ENCODE measurements at places on chromosomes 13 and 19.
A peak's percentile ranks its signal among the peaks of the same experiment; 100 is the strongest.

DNA sequence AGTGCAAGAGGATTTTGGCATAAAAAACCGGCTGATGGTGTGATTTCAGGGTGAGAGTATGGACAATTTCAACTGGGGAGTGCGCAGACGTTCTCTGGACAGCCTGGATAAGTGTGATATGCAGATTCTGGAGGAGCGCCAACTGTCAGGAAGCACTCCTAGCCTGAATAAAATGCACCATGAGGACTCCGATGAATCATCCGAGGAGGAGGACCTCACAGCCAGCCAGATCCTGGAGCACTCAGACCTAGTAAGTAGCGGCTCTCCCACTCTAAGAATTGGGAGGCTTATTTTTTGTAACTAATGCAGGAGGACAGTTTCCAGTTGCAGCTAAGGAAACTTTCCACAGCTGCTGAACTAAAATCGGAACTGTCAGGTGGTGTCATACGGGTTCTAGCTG, 53.6 kb downstream of the ZAR1L start:
- no peak for DNase-seq

DNA sequence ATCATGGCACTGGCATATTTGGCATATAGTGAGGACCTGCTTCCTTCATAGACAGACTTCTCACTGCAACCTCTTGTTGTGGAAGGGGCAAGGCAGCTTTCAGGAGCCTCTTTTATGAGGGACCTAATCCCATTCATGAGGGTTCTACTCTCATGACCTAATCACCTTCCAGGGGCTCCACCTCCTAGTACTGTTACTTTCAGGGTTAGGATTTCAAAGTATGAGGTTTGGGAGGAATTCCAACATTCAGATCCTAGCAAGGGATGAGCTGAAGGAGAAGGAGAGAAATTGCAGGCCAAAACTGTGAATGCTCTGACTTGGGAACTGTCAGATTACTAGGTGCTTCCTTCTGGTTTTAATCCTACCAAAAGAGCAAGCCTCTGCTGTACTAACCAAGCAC, 87.8 kb downstream of the LMO7 start:
- no peak for DNase-seq

- DNase-seq: peak; percentile 51
Measured at GRCh38 chr19:41597600-41598041, 21.7 kb downstream of the CEACAM21 start.

- DNase-seq: no peak
Measured at GRCh38 chr13:36154567-36155291, 23.5 kb upstream of the DCLK1 start.

DNA sequence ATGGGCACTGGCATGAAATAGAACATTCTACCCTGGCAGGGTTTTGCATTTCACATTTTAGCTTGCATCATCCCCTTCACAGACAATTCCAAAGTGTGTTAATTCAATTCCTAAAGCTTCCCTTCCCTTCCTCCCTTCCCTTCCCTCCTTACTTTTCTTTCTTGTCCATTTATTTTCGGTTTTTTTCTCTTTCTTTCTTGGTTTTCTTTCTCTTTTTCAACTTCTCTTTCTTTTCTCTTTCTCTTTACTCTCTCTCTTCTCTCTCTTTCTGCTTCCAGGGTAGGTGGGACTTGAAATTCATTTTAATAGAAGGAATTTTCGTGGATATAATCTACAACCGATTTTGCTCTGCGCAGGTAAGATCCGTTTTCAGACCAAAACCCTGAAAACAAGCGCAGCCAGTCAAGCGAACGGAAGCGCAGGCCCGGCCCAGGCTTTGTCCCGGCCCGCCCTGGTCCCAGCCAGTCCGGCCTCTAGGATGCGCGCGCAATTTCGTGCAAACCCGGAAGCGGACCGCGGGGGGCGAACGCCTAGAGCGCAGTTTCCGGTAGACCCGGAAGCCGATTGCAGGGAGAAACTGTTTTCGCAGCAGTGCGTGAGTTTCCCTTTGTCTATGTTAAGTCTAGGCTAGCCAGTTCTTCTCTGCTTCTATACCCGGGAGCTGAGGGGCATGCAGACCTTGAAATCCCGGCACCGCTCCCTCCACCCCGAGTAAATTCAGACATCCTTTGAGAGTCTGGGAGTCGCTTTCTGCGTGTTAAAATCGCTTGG, at the start of gene ZNF528:
Gene ZNF528, plus strand, starts transcription at position 540 of the 771 bp plus-strand sequence. CDS start 4,165 bp downstream, outside the sequence.
- peak; percentile 77 for DNase-seq

DNA sequence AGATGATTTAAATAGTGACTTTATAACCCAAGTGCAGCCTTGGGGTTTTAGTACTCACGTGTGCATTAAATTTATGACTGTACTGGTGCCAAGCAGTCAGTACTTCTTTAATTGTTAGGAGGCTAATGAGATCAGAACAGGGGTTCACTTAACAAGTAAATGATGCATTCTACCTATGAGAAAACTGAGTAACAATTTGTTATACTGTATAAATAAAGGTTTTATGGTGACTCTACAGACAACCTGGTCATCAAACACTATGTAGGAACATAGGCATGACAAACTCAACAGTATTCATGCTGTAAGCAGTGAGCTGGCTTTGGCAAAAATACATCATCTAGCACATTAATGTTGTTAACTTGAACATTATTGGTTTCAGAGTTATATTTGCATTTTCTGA, 75.6 kb downstream of the UBL3 start:
- DNase-seq: no peak

GRCh38 chr19:9130965-9131364, 4.2 kb upstream of the OR7G3 start:
- no peak for DNase-seq

DNA sequence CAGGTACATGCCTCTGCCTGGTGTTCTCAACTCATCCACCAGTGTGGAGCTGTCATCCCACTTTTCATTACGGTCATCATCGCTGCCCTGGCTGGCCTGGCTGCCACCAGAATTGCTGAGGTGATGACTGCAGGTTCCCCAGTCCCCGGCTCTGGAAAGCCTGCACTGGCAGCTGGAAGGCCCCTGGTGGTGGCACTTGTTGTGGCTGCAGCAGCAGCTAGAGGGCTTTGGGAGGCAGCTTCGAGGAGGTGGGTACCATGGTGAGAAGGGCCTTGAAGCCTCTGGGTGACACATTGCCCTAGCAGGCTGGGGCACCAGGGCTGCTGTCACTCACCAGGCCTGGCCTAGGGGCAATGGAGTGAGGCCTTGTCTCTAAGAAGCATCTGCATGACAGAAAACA, 25.3 kb upstream of the ZNF14 start:
- no peak for DNase-seq

GRCh38 chr13:103007427-103007762, 58.8 kb downstream of the SLC10A2 start:
- no peak for DNase-seq

- no peak for DNase-seq
Measured at GRCh38 chr19:42498169-42498757, 30.0 kb downstream of the CEACAM1 start.

DNA sequence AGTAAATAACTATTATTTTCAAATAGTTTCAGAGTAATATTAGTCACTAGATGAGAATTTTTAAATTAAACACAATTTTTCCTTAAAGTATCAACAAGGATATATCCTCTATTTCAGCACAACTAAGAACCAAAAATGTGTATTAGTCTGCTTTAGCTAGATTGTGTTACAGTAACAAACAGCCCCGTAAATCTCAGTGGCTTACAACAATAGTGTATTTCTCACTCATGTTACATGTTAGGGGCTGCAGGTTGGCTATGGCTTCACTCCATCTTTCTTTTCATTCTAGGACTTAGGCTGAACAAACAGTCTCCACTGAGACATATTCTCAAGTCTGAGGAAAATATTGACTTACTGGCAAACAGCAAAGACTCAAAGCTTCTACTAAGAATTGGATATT, 11.6 kb upstream of the SUCLA2 start:
- DNase-seq: no peak

GRCh38 chr19:16435999-16436650, 35.6 kb downstream of the EPS15L1 start:
- DNase-seq: no peak

DNA sequence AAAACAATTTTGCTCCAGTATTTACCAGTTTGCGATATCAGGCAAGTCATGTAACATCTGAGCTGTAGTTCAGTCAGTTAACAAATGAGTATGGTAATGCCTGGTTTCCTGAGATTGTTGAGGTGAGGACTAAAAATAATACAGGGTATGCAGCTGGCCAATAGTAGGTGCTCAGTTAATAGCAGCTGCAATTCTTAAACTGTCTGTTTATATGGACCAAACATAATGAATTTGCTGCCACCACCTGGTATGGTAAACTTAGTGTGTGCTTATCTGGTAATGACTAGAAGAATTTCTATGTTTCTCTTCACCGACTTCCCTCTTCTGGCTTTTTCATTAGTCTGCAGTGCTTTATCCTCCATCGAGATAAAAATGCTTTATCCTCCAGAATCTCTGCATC, 9.1 kb downstream of the ZMYM2 start:
- DNase-seq: no peak

DNA sequence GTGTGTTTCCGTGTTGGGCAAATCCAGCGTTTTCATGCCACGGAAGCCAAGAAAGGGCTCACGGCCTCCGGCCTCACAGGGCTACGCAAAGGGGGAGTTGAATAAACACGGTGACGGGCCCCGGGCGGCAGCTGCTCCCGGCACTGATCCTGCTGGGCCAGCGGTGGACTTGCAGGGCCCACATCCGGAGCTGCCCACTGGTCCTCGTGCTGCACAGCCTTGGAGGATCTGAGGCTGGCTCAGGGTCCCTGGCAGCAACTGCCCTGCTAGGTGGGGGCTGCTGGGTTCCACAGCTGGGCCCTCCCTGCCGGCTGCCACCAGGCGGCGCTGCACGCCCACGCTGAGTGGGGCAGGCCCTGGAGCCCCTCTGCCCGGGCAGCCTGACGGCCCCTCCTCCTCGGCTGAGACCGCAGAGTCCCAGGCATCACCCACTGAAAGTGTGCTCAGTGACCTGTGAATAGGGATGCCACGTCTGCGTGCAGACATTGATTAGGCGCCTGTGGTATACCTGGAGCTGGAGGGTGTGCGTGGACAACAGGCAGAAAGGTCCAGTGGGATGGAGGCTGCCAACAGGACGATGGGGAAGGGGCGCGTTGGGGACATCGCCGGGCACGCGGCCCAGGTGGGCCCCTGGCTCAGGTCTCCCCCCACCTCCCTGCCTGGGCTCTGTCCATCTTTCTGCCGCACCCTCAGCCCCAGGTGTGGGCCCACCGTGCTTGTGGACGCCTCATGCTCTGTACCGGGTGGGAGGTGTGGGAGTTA, 5.3 kb upstream of the HCN2 start:
- DNase-seq: peak; percentile 40

GRCh38 chr13:27924529-27925141, 4.8 kb downstream of the PDX1 start:
- DNase-seq: no peak

- DNase-seq: no peak
Measured at GRCh38 chr19:10870501-10870954, 825 bp upstream of the CARM1 start.

Measured in stimulated activated CD4-positive, alpha-beta T cell treated with anti-CD3 and anti-CD28 coated beads, Interleukin-1b, Interleukin-23, amount 100 ng/mL, for 1 hour (primary cell).